ENCODE measurements at places on chromosomes 5 and 9.

DNA sequence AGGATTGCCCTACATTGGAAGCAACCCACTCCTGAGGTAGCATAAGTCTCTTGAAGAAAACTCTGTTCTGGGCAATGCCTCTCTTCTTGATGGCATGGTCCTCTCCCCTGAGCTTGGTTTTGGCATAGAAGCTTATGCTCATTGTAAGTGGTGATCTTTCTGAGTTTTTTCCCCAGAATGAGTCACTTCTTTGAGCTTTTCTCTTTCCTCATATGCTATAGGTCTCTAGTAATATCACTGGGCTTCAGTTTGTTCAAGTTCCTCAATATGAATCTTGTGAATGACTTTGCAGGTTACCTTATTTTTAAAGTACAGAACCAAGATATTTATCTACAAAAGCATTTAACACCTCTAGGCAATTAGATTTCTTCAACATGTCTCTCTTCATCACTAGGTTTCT lies 76.5 kb upstream of the ATG10 start:
- no peak for DNase-seq

DNA sequence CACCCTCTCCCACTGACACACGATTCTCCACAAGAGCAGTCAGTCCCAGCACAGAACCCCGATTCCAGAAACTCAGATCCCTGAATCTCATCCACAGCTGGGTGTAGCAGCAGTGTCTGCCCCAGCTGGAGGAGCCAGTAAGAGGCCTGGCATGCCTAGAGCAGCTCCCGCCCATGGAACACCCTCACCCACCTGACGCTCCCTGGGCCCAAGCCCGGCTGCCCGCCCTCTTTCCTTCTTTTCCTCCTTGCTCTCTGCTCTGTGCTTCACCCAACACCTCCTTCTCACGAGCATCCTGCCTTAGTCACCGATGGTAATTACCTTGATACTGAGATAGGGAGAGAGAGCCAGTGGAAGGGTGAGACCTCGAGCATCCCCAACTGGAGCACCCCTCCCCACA lies 8.7 kb downstream of the PCDH1 start:
- no peak for DNase-seq

- DNase-seq = no peak
Measured at GRCh38 chr9:132773764-132774339, 103.6 kb downstream of the GTF3C4 start.

GRCh38 chr5:15495026-15495425 lies 5.0 kb upstream of the FBXL7 start:
- no peak for DNase-seq

GRCh38 chr5:170809551-170809950 lies 26.0 kb downstream of the GABRP start:
- DNase-seq = no peak

- no peak for DNase-seq
Measured at GRCh38 chr9:17859228-17859627, 280.4 kb downstream of the SH3GL2 start.

GRCh38 chr9:82513242-82513751 lies 524.7 kb downstream of the SPATA31D1 start:
- no peak for DNase-seq

GRCh38 chr5:127092690-127093089 lies 19.4 kb upstream of the C5orf63 start:
- no peak for DNase-seq

- DNase-seq = no peak
Measured at GRCh38 chr9:35675204-35675603, 1.5 kb downstream of the CA9 start.

DNA sequence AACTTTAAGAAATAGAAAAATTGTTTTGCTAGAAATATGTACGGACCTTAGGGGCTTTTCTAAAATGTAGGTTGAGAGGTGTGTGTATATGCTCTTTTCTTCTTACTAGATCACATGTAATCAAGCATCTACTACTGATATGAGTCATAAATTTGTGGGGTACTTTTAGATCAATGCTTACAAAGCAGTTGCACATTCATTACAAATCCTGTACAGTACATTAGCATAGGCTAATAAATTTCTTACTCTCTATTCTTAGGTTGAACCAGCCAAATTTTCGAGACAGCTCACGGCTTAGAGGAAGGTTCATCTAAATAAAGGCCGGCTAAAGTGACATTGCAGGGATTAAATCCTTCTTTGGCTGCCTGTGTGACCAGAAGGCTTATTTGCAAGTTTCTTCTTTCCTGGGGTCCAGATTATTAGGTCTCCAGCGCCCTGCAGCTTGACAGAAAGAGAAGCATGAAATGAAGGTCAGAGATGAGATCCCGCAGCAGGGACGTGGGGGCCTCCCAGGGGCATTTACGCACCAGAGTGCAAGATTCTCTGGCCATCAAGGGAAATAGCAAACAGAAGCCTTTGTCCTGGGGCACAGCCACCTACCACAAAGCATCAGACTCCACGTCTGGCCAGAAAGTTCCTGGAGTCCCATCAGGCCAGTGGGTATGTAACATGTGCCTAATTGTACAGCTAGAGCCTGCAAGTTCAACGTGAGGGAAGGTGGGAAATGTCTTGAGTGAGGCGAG lies 53.0 kb downstream of the NIM1K start:
- no peak for DNase-seq

- DNase-seq = peak; percentile 28
Measured at GRCh38 chr5:40233268-40233667, 446.4 kb upstream of the PTGER4 start.

DNA sequence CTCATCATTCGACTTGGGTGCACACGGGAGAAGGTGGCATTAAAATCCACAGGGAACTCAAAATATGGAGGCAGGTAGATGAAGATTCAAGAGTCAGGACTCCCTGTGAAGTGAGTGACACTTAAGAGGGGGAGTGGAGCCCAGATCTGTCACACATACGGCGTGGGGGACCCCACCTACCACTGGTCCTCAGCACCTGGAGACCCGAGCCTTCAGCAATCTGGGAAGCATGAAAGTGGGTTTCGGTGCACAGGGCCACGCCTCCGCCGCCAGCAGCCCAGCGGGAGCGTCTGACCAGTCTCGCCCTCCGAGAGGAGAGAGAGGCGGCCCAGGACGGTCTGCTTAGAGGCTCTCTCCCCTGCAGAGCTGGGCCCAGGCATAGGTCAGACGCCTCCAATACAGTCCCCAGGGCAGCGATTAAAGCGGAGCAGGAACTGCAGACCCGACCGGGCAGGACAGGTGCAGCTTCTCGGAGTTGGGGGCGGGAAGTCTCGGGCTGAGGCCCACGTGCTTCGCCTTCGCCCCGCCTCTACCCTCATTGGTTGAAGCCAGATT lies 639 bp upstream of the SLC2A8 start:
- no peak for DNase-seq

GRCh38 chr5:99033014-99033900 lies 104.5 kb upstream of the CHD1 start:
- no peak for DNase-seq

DNA sequence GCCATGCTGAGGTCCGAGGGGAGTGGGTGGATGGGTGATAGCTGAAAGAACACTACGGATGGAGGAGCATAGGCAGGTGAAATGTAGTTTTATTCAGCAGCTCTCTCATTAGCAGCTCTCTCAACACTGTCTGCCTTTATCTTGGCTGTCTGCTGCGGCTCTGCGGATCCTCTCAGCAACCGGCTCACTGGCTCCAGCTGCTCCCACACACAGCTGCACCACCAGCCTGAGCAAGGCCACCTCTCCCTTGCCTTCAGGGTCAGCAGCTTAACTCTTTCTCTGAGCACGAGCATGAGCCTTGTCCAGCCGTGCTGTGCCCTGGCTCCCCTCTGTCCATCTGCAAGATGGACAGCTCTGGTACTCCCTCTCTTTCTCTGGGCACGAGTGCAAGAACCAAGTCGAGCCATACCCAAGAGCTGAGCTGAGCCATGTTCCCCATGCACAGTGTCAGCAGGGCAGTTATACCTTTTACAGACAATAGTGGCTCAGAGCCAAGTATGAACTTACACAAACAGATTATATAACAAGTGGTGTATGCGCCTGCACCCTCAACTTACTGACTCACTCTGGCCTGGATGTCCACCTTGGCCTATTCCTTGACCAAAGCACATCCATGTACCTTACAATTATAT lies 108.5 kb downstream of the MACIR start:
- no peak for DNase-seq

- DNase-seq = no peak
Measured at GRCh38 chr5:176793343-176793699, 17.0 kb upstream of the UNC5A start.

DNA sequence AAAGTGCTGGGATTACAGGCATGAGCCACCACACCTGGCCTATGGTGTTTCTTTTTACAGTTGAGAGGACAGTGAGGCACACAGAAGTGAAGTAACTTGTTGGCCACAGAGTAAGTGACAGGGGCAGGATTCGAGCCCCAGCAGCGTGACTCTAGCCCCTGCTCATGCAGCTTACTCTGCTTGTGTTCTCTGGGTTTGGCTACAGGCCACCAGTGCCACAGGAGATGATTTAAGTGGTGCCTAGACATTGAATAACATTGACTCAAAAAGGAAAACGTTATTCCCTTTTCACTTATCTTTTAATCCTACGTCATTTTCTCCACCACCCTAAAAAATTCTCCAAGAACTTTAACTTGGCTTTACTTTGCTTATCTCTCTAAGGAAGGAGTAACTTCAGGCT lies 61.4 kb downstream of the SNX24 start:
- no peak for DNase-seq

- DNase-seq = no peak
Measured at GRCh38 chr5:146490089-146490843, 25.7 kb downstream of the GPR151 start.

DNA sequence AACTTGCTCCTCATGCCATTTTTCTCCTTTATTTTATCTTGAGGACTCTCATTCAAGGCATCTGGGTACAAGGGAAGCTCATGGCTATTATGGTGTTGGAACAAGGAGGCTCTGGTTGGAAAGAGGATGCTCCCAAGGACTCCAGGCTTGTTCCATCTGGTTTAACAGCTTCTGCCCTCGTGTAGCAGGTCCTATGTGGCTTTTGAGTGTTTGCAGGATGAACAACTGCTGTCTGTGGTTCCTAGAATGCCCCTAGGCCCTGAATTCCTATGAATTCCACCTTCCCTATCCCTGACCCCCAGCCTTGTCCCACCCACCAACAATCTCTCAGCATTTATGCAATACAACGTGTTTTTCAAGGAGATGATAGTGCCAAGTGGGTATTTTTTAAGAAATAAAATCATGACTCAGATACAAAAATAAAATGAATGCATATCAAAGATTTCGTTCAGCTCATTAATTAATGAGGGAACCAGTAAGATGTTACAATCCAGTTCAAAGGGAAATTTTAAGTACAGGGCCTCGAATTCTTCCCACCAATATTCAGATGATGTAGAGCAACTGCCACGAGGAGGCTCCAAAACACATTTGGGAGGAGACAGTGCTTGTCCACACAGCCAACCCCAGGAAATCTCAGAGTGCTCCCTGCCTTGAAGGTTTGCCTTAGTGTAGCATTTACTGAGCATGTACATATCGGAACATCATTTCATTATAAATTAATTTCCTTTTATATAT lies 182.0 kb downstream of the MUSK start:
- DNase-seq = no peak

GRCh38 chr5:104913841-104914281 lies 1351.3 kb upstream of the NUDT12 start:
- no peak for DNase-seq

DNA sequence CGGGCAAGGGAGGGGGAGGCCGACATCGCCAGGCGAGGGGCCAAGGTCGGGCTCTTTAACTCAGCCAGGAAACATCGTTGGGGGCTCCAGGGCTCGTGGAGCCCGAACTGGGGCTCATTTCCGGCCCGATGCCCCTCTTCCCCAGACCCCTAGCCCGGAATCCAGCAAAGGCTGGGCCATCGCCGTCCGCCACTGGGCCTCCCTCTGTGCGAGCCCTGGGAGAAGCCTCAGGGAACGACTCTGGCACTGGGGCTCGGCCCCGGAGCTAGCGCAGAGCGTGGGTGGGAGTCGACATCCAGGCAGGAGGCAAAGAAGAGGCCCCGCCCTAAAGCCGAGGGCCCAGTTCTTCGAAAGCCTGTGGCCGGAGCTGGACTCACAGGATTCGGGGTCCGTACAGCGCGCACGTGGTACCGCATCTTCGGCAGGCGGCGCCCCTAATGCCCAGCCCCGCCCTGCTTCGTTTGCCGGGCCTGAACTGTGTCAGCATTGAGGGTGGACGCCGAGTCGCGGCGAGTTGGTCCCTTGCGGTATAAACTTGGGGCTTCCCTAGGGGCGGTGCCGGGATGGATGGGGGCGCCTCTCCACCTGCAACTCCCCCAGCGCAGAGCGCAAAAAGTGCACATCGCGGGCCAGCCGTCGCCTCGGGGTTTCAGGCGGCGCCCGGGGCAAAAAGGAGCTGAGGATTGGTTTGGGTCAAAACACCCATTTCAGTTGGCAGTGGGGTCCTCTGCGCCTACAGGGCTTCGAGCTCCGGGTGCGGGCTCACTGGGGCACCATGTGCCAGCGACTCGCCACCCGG lies 3.6 kb upstream of the PAX5 start:
- DNase-seq = no peak

DNA sequence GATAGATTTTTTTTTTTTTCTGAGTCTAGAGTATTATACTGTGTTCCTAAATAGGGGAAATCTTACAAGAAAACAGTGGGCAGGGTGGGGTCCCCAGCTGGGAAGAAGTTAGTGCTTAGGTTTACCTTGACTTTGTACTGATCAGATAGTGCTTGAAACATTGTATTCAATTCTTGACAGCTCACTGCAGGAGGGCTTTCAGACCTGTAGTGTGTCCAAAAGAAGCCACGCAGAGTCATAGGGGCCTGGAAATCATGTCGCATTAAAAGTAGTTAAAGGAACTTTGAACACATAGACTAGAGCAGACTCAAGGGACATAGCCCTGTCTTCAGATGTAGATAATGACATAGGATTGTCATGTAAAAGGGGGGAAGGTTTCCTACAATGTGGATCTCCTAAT lies 215.4 kb upstream of the NR4A3 start:
- no peak for DNase-seq

- peak; percentile 24 for DNase-seq
Measured at GRCh38 chr9:79129865-79130480, 441.8 kb upstream of the TLE4 start.

GRCh38 chr5:104353371-104353770 lies 790.8 kb upstream of the NUDT12 start:
- no peak for DNase-seq

DNA sequence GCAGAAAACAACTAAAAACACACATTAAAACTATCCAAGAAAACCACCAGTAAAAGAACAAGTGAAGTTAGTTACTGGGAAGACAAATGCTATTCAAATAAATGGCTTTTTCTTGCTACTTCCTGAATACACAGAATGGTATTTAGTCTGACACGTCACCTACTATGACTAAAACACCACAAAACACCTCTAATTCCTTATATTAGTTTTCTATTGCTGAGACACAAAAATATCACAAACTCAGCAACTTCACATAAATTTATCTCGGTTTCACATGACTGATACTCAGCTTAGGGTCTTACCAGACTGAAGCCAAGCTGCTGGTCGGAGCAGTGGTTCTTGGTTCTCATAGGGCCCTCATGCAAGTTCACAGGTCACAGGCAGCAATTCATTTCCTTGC lies 5.4 kb downstream of the DMAC1 start:
- no peak for DNase-seq

- DNase-seq = no peak
Measured at GRCh38 chr5:68140763-68141162, 74.8 kb upstream of the PIK3R1 start.

GRCh38 chr5:36661456-36662220 lies 55.2 kb downstream of the SLC1A3 start:
- no peak for DNase-seq

GRCh38 chr5:180807046-180807445 lies 4.4 kb upstream of the MGAT1 start:
- no peak for DNase-seq

- no peak for DNase-seq
Measured at GRCh38 chr9:14398473-14398872, 84.5 kb upstream of the NFIB start.

- DNase-seq = no peak
Measured at GRCh38 chr5:83744821-83745220, 24.2 kb upstream of the HAPLN1 start.

Measured in HS-5 (cell line).